Body of pancreas (tissue), 4 donors: ENCODE measurements at places on chromosomes 6 and 20.

DNA sequence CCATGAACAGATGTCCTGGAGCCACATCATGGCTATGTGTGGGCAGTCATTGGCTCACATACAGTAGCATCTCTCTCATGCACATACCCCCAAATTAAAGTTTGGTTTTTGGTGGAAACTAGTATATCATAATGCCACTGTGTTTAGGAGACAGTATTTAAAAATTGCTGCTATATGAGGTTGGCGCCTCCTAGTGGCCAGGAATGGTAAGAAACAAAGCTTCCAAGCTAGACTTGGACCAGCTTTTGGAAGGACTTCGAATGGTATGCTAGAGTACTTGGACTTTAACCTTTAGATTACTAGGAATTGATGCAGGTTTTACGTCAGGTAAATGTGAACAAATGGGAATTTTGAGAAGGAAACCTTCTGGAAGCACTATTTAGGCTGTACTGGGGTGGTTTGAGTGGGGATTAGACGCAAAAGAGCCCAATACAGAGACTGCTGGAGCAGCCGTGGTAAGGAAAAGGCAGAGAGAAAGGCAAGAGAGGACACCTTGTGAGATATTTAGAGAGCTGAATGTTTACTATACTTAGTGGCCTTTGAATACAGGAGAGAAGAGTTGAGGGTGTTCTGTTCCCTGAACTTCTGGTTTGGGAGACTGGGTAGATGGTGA is 23.8 kb downstream of the PRSS35 start:
- DNase-seq = peak; percentile 61

DNA sequence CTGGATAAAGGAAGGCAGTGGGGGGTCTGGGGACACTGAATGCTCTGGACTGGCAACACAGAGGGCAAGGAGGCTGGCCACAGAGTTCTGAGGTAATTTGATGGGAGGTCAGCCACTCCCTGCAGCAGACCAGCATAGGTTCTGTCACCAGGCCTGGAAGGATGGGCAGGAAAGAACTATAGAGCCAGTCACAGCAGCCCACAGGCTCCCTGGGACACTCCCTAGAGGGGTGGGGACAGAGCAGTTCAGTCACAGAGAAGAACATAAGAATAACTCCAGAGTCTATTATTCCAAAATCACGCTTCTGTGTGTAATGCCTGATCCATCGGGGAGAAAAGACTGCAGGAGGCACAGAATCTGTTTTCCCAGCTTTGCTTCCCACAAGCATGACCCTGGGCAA is 19.6 kb downstream of the DYNLRB1 start:
- DNase-seq = no peak

DNA sequence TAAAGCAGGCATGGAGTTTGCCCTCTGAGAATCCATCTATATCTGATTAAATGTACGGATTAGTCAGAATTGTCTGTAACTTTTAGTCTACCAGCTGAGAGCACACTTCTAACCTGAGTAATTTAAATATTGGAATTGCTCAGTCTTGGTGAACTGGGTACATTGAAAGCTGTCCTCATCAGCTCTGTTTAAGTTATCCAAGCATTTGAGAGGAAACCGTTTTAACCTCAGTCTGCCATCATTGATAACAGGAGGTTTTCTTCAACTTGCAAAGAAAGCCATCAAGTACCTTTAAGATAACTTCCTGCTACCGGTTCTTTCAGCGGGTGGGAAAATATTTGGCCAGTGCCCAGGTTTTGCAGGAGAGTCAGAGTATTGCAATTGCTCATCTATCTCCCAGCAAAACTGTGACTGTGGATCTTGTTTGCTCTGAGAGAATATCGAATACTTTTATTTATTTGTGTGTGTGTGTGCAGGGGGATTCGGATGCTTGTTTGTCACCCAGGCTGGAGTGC is 31.1 kb upstream of the F13A1 start:
- DNase-seq = no peak

DNA sequence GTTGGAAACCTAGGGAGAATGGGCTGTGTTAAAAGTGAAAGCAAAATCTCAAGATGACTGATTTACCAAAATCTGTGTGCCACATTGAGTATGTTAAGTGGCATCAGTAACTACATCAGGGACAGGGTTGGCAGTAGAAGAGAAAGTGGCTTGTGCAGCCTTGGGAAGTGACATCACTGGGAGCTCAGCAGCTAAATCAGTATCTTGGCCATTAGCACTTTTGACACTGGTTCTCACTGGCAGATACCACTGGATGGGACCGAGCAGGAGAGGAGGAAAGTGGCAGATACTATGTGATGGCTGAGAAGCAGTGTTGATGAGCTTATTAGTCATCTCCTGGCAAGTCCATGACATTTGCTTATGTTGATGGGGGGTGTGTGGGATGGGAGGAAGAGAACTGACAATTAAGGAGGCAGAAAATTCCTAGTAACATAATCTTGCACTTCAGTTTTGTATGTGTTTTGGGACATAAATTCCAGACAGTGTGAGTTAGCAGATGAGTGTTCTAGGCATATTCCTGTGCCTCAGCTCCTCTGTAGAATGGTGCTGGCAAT is 322.2 kb downstream of the SOX4 start:
- no peak for DNase-seq

- DNase-seq = no peak
Observed at GRCh38 chr20:38199501-38200390, 34.7 kb upstream of the TGM2 start.

DNA sequence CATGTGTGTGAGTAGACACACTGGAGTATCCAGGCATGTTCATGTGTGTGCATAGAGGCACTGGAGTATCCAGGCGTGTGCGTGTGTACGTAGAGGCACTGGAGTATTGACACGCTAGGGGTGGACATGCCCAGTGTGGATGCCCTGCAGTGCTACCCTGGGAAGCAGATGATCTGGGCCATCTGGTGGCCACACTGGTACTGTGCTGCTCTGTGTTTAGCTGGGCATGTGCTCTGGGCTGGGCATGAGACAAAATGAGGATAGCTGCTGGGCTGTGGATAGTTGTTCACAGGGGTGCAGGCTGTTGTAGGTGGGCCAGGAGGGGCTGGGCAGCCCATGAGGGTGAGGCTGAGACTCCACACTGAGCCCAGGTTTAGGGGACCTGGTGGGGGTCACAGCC is 24.0 kb upstream of the NPBWR2 start:
- peak; percentile 25 for DNase-seq

GRCh38 chr6:1910621-1911407 is 301.1 kb downstream of the FOXC1 start:
- DNase-seq = no peak

DNA sequence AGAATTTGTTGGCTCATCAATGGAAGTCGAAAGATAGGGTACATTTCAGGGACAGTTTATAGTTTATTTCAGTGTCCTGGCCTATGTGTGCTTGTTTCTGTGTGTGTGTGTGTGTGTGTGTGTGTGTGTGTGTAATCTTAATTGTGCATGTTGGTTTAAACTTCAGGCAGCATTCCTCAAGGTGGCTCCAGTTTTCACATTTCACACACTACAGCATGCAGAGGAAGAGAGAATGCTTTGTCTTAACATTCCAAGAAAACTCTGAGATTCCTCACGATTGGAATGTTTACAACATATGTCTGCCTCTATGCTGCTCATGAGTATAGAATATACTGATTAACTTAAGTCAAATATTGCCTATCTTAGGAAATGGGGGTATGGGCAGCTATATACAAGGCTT is 332.6 kb upstream of the EPHA7 start:
- DNase-seq = no peak

GRCh38 chr20:33790566-33790965 is 20.6 kb upstream of the CHMP4B start:
- peak; percentile 66 for DNase-seq

DNA sequence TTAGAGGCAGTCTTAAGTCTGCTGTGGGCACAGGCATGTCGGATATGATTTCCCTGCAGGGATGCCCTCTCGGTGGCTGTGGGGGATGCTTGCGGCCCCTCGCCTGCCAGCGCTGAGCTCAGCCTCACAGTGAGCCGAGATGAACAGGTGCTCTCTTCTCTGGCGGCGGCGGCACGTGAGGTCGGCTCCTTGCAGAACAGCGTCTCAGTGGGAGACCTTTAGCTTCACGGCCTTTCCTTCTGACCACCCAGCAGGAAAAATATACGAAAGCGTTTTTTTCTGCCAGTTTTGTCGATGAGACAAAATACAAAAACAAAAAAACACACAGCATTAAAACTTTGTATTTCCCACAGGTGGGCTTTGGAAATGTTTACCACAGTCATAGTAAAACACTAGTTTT is 23.6 kb downstream of the FOXA2 start:
- DNase-seq = no peak

- DNase-seq = peak; percentile 40
Observed at GRCh38 chr20:1185790-1186334, 1.1 kb upstream of the TMEM74B start.

- no peak for DNase-seq
Observed at GRCh38 chr6:168147205-168147738, 68.3 kb upstream of the FRMD1 start.

GRCh38 chr20:1185316-1185741 is 548 bp upstream of the TMEM74B start:
- no peak for DNase-seq

DNA sequence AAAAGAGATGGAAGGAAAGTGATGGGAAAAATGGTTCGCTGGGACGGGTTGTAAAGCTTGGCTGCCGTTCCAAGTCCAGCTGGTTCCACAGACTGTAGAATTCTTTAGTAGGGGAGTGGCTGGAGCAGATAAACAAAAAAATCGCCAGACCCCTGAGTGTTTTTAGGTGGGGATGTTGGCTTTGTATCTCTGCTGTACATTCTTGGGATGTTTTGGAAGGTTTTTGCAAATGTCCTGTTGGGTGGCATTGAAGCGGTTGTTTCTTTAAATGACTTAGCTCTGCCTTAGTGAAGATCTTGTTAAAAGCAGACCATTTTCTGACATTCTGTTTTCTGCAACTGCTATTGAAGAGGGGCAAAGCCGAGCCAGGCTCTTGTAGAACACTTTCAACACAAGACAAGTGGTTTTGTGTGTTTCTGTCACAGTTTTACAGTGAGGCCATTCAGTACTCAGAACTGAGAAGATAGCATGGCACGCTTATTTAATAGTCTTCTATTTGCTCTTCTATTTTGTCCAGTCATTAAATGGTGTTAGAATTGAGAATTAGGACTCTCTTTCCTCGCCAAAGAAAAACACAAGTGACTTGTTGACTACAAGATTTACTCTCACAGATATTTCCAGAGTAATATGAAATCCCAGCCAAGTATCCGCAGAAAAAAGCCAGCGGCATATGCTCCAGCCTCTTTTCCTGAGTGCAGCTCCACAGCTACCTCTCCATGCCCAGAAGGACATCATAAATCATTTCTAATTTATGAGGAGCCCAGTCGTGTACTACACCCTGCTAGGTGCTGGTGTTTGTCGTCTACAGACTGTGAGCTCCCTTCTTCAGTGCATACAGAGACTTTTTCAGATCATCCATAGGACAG is 65.8 kb downstream of the PHACTR2 start:
- DNase-seq = no peak

DNA sequence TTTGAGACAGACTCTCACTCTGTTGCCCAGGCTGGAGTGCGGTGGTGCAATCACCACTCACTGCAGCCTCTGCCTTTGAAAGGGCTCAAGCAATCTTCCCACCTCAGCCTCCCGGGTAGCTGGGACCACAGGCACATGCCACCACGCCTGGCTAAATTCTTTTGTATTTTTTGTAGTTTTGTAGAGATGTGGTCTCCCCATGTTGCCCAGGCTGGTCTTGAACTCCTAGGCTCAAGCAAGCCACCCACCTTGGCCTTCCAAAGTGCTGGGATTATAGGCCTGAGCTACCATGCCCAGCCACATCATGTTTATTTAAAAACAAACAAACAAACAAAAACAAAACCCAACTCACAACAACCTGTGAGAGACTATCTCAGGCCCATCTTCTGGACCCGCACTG is 29.7 kb upstream of the APCDD1L start:
- DNase-seq = no peak

GRCh38 chr20:40982415-40983145 is 46.0 kb upstream of the TOP1 start:
- DNase-seq = no peak

- peak; percentile 32 for DNase-seq
Observed at GRCh38 chr20:32539817-32540675, 45.1 kb downstream of the NOL4L start.

- no peak for DNase-seq
Observed at GRCh38 chr6:43086022-43086658, 10.0 kb downstream of the PTK7 start.

DNA sequence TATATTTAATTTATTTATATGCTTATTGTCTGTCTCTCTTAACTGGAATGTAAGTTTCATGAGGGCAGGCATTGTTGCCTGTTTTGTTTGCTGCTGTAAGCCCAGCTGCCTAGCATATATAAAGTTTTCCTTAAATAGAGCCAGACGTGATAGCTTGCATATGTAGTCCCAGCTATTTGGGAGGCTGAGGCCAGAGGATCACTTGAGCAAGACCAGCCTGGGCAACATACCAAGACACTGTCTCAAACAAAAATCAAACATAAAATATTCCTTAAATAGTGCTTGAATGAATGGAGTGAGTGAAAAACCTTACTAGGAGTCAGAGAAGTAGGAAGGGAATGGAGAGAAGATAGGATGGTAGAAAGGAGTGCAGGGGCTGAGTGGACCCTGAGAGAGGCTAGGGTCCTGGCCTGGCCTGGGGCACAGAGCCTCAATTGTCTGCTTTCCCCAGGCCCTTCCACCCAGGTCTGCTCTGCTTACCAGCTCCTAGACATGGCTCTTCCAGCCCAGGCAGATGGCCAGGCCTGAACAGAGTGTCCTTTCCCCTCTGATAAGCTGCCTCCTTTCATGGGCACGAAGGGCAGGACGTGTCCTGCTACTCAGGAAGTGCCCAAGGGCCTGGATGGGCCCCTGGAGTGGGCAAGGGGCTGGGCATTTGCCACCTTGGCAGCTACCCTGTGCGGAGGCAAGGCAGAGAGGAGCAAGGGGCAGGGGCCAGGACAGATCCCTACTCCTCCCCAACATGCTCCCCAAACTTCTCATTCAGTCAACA is 17.7 kb upstream of the BAK1 start:
- no peak for DNase-seq

DNA sequence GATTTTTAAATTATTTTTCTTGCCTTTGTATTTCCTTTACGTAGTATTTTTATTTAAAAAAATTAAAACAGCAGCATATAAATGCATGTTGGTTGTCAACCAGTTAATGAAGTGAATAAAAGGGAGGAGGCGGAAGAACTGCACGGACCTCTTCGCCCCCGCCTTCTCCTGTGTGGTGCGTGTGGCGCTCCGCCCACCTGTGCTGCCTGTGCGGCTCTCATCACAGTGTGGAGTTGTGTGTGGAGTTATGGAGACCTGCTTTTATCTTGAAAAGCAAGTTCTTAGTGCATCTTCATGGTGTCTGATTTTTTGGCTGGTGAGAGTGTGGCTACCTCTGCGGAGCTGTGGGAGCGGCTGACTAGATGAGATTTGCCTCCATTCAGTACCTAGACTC is 58.4 kb downstream of the PTPN1 start:
- DNase-seq = no peak

GRCh38 chr6:43699564-43700186 is 12.1 kb upstream of the MRPS18A start:
- no peak for DNase-seq

- DNase-seq = no peak
Observed at GRCh38 chr20:17538517-17539170, 7.5 kb upstream of the BFSP1 start.

- DNase-seq = no peak
Observed at GRCh38 chr20:59925899-59926298, 7.5 kb downstream of the SYCP2 start.
